Upper lobe of left lung (tissue), 6 donors: ENCODE measurements at places on chromosomes 2 and 18. TPM values are rescaled to one million over a fixed set of nuclear protein-coding genes. Genes with fewer than 3 reads are reported as not detected.

Gene CIB4
- total RNA-seq: not detected

GRCh38 chr2:103529798-103530502 is 768.1 kb downstream of the TMEM182 start:
- no peaks in the 10 kb centered on the region for H3K27me3 ChIP-seq
- no peak overlapping the region for H3K27ac ChIP-seq
- H3K36me3 ChIP-seq: no peaks in the 10 kb centered on the region
- no peak for DNase-seq

Gene ATP8B1
- total RNA-seq: 27.1 TPM

- no peak overlapping the region for H3K4me3 ChIP-seq
- H3K27me3 ChIP-seq: no peaks in the 10 kb centered on the region
- DNase-seq: no peak
- no peaks in the 10 kb centered on the region for H3K4me1 ChIP-seq
- peaks cover 4% of the 10 kb centered on the region for H3K36me3 ChIP-seq
Measured at GRCh38 chr2:171807119-171807518, 86.9 kb downstream of the SLC25A12 start.

DNA sequence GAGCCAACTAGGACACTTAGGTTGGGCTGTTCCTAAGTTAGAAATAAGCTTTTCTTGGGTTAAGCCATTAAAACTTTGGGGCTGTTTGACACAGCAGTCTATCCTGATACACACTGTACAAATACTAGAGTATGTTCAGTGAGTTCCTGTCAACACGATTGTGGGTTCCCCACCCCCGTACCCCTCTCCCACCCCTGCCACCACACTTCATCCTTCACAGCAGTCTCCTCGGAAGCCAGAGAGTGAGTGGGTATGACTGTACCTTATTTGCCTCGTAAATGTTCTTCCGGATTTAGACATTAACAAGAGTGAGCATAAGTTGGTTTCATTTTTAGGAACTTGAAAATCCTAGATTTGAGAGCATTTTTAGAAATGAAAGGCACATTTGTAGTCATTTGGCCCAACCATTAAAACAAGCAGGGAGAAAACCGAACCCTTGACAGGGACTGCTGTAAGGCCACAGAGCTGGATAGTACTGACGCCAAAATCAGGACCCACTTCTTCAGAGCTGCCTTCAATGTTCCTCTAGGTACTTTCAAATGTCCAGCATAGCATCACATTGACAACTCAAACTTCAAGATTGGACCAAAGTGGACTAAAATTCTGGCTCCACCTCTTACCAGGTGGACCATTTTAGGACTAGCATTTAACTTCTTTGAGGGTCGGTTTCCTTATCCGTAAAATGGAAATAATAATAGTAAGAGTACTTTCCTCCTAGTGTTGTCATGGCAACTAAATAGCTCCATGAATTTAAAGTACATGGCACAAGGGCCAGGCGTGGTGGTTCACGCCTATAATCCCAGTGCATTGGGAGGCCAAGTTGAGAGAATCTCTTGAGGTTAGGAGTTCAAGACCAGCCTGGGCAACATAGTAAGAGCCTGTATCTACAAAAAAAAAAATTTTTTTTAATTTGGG is 166.3 kb upstream of the SERTAD2 start:
- no peaks in the 10 kb centered on the region for H3K27me3 ChIP-seq
- H3K4me3 ChIP-seq: no peak overlapping the region
- no peaks in the 10 kb centered on the region for H3K36me3 ChIP-seq
- H3K27ac ChIP-seq: peak overlapping the region; percentile 56
- peaks cover 7% of the 10 kb centered on the region for H3K4me1 ChIP-seq
- DNase-seq: no peak

- H3K4me1 ChIP-seq: no peaks in the 10 kb centered on the region
- no peaks in the 10 kb centered on the region for H3K27me3 ChIP-seq
- no peaks in the 10 kb centered on the region for H3K36me3 ChIP-seq
- H3K4me3 ChIP-seq: no peak overlapping the region
Measured at GRCh38 chr2:238631491-238632180, 204.9 kb downstream of the ASB1 start.
